ENCODE measurements at places on chromosomes 2 and 18. TPM values are rescaled to one million over a fixed set of nuclear protein-coding genes. Genes with fewer than 3 reads are reported as not detected.
A peak's percentile ranks its signal among the peaks of the same experiment; 100 is the strongest.

Gene GPAT2
- total RNA-seq, result 2.8 TPM

Gene FOXD4L1
- total RNA-seq, result 0.17 TPM

Gene EPHA4
- 41.0 TPM for total RNA-seq

Gene SERPINB4
- total RNA-seq, result not detected

Gene ZSWIM2
- not detected for total RNA-seq

Gene GCA
- 37.2 TPM for total RNA-seq

Gene IL1RN
- total RNA-seq, result 28.6 TPM

- no peaks in the 10 kb centered on the region for H3K4me1 ChIP-seq
- H3K27ac ChIP-seq, result no peak overlapping the region
- H3K36me3 ChIP-seq, result no peaks in the 10 kb centered on the region
Measured at GRCh38 chr2:193584522-193584938, 1389.8 kb upstream of the TMEFF2 start.

DNA sequence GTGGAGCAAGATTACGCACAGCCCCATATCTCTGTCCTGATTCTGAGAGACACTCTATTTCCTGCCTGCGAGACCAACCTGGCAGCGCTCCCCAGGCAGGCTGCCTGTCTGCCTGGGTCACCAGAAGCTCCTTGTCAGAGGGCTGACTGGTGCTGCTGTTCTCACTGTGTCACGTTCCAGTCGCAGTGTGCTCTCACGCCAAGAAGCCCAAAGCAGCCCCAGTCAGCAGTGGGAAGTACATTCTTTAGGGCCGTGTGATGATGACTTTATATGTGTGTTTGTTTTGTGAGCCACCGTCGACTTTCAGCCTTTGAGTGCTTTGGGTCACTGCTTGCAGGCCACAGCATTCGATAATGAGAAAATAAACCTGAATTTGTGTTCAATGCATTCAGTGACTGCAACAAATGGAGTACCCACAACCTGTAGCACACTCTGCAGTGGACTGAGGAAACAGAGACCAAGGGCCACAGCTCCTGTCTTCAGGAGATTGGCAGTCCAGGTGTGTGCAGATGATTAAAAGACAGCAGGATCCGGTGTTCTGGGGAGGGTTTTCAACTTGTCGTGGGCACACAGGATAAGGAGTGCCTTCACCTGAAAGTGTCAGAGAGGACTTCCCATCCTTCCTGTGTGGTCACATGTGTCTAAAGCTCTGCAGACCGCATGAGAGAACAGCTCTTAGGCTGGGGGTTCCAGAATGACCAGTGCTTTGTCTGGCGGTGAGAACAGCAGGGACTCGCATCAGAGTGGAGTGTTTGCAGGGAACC, 4.8 kb downstream of the TNFRSF11A start:
- H3K27ac ChIP-seq, result no peak overlapping the region
- H3K27me3 ChIP-seq, result peaks cover 26% of the 10 kb centered on the region
- no peak overlapping the region for H3K4me3 ChIP-seq
- H3K4me1 ChIP-seq, result peaks cover 8% of the 10 kb centered on the region

- no peak for DNase-seq
- H3K36me3 ChIP-seq, result no peaks in the 10 kb centered on the region
- no peak overlapping the region for H3K27ac ChIP-seq
- no peak overlapping the region for H3K4me3 ChIP-seq
- no peaks in the 10 kb centered on the region for H3K4me1 ChIP-seq
- H3K27me3 ChIP-seq, result no peaks in the 10 kb centered on the region
Measured at GRCh38 chr2:58466804-58467203, 225.7 kb upstream of the FANCL start.

DNA sequence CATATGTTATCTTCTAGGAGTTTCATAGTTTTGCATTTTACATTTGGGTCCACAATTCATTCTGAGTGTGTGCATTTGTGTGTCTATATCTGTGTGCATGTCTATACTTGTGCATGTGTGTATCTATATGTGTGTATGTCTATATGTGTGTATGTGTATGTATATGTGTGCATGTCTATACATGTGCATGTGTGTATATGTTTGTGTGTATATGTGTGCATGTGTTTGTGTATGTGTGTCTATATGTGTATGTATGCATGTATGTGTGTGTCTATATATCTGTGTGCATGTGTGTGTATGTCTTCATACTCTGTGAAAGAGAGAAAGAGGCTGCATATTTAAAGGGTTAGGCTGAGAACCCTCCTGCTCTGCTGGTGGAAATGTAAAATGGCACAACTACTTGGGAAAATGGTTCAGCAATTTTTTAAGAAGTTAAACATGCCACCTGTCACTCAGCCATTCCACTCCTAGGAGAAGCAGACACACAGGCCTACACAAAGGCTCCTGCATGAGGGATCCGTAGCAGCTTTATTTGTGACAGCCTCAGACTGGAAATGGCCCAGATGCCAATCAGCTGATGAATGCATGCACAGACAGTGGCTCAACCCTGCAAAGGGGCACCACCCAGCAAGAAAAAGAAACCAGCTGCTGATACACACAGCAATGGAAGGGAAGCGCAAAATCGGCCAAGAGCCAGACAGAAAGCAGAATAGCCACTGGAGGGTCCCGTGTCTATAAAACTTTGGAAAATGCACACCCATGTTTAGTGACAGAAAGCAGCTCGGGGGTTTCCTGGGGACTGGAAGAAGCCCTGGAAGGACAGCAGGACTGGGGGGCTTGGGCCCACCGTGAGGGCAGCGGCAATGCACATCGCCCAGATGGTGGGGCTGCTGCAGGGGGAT, 146.8 kb downstream of the SEPTIN10 start:
- no peaks in the 10 kb centered on the region for H3K36me3 ChIP-seq
- no peaks in the 10 kb centered on the region for H3K4me1 ChIP-seq
- no peak overlapping the region for H3K4me3 ChIP-seq
- H3K27me3 ChIP-seq, result no peaks in the 10 kb centered on the region

- H3K27ac ChIP-seq, result no peak overlapping the region
- H3K4me1 ChIP-seq, result no peaks in the 10 kb centered on the region
- no peaks in the 10 kb centered on the region for H3K36me3 ChIP-seq
- DNase-seq, result no peak
- no peaks in the 10 kb centered on the region for H3K27me3 ChIP-seq
Measured at GRCh38 chr18:23710068-23710527, 20.8 kb downstream of the LAMA3 start.

- H3K4me1 ChIP-seq, result no peaks in the 10 kb centered on the region
- DNase-seq, result no peak
- H3K27ac ChIP-seq, result no peak overlapping the region
- no peaks in the 10 kb centered on the region for H3K27me3 ChIP-seq
- no peaks in the 10 kb centered on the region for H3K36me3 ChIP-seq
Measured at GRCh38 chr18:25672490-25672889, 320.5 kb upstream of the ZNF521 start.

DNA sequence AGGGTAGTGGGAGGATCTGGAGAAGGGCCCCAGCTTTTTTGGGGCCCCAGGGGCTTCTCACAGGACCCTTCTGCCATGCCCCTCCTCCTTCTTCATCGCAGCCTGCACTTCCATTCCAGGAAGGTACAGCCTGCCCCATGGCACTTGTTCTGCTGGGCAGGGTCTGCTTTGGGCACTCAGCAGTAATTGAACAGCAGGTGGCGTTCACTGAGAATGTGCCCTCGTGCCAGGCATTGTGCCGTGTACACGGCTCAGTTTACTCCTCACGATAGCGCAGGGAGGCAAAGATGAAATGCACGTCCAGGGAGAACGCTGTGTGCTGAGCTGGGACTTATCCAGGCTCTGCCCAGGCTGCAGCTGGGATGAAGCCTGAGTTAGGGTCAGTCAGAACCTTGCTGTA, 54.8 kb upstream of the ASB18 start:
- H3K27me3 ChIP-seq, result no peaks in the 10 kb centered on the region
- no peaks in the 10 kb centered on the region for H3K4me1 ChIP-seq
- no peak overlapping the region for H3K4me3 ChIP-seq

DNA sequence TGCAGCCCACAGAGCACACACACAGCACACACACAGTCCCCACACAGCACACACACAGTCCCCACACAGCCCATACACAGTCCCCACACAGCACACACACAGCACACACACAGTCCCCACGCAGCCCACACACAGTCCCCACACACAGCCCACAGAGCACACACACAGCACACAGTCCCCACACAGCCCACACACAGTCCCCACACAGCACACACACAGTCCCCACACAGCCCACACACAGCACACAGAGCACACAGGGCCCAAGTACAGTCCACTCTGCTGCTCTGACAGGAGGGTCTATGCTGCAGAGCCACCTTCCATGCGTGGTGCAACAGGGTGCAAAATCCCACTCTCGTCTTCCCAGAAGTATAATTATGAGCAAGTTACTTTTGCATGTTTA, 240.5 kb upstream of the SALL3 start:
- H3K27ac ChIP-seq, result no peak overlapping the region
- DNase-seq, result no peak
- no peaks in the 10 kb centered on the region for H3K4me1 ChIP-seq
- H3K4me3 ChIP-seq, result no peak overlapping the region

DNA sequence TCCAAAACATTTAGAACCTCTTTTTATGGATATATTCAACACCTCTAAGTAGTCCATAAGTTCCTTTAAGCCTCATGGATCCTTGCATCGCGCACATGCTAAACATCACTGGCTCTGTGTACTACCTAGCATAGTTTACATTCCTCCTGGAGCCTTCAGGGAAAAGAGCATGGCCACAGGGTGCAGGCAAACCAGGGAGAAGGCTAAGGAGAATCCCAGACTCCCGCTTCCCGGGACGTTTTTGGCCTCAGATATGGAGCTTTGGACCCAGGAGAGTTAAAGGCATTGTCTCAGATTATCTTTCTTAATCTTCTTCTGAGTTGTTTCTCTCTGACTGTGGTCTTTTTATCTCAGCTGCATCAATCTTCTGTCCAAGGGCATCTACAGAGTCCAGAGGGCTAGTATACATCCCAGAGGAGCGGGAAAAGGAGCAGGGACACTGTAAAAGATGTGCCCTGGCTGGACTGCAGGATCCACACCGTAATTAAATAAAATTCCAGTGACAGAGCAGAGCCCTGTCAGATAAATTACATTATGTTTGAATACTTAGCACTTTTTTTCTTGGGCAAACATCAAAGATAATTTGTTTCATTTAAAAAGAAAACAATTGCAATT, 36.9 kb downstream of the RIT2 start:
- H3K27me3 ChIP-seq, result no peaks in the 10 kb centered on the region
- H3K4me1 ChIP-seq, result no peaks in the 10 kb centered on the region
- H3K4me3 ChIP-seq, result no peak overlapping the region
- no peak for DNase-seq

DNA sequence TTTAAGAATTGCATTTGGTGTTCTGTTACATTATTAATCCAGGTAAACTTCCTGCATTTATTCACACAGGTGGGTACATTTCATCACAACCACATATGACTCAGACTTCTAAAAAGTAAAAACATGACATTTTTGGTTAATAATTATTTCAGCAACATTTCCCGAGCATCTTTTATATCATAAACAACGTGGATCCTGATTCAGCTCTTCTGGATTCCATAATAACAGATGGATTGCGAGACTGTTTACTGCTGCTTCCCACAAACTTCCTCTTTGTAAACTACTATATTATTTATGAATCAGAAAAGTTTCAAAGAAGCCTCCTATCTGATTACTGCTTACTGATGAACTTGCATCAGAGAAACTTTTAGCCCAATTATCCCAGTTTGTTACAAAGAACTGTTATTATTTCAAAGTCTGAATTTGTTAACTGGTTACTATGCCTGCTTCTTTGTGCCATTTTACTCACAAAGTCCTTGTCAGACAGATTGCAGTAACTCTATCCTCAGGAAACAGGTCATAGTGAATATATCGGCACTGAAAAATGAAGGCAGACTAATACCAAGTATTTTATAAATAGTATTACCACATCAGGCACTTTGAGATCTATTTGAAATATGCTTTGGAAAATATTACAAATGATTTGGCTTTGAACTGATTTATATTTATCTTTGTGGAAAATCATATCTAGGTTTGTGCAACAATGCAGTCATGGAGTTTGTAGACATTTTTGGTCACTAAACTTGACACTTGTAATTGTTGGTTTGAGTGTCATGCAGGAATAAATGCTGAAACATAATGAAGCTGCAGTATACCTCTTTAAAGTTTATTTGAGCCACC, 511.6 kb downstream of the PLCL1 start:
- DNase-seq, result no peak
- no peaks in the 10 kb centered on the region for H3K4me1 ChIP-seq
- H3K4me3 ChIP-seq, result no peak overlapping the region
- no peaks in the 10 kb centered on the region for H3K36me3 ChIP-seq

GRCh38 chr2:212392544-212392943, 146.1 kb downstream of the ERBB4 start:
- no peak overlapping the region for H3K27ac ChIP-seq
- DNase-seq, result no peak
- H3K4me1 ChIP-seq, result no peaks in the 10 kb centered on the region
- no peaks in the 10 kb centered on the region for H3K27me3 ChIP-seq

- peak overlapping the region; percentile 35 for H3K27ac ChIP-seq
- no peak for DNase-seq
- H3K36me3 ChIP-seq, result peaks cover 4% of the 10 kb centered on the region
Measured at GRCh38 chr2:6880200-6880733, 2.7 kb downstream of the RSAD2 start.

DNA sequence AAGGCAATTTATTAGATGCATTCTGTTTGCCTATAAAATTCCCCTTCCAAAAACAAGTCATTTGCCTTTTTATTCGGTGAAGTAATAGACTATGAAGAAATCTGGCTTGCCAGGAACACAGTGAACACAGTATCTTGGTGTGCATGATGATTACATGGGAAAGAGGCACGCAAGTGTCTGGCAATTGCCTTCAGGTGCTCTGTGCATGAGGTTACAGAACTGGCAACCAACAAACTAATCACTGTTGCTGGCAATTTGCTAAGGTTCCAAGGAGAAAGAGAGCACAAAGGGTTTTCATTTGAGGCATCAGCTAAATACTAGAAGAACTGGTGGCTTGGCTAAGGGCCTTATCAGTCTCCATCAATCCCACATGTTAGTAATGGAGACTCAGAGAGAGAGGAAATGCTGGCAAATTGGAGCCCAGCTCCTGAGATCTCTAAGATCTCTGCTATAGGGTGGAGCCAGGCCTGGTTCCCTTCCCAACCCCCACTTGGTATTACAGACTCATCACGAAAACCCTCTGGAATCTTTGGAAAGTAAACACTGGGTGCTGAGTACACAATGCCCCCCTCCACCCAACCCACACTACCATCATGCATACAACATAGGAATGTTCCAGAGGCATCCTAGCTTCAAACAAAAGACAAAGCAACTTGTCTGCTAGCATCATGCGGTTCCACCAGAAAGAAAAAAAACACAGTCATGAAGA, 10.4 kb downstream of the RNF152 start:
- DNase-seq, result no peak
- no peaks in the 10 kb centered on the region for H3K36me3 ChIP-seq
- no peak overlapping the region for H3K27ac ChIP-seq
- no peaks in the 10 kb centered on the region for H3K27me3 ChIP-seq
- H3K4me1 ChIP-seq, result no peaks in the 10 kb centered on the region

- peaks cover 2% of the 10 kb centered on the region for H3K36me3 ChIP-seq
- H3K4me1 ChIP-seq, result no peaks in the 10 kb centered on the region
- DNase-seq, result no peak
Measured at GRCh38 chr18:12359515-12359927, 17.5 kb downstream of the AFG3L2 start.
